HEK293T (cell line): ENCODE measurements at places on chromosomes 4 and X.

DNA sequence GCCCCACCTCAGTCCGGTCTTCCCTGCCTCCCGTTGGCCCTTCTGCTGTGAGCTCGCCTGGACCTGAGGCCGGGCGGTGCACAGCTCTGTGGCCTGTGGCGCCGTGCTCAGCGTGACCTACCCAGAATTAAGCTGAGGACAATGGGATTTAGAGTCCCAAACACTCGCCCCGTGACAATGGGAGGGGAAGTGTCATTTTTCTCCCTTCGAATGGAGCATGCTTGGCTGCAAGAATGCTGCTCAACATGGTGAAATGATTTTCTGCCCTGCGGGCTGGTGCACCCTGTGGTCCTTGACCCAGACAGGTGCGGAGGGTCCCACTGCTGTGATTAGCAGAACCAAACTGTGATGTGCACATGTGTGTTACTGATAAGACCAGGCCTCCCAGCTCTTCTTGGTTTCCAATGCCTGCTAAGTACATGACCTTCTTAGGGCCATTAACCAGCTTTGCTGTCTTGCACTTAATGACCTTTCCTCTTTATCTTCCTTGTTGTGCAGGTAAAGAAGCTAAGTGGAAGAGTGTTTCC is 772 bp downstream of the EOLA1 start:
- DNase-seq: no peak

DNA sequence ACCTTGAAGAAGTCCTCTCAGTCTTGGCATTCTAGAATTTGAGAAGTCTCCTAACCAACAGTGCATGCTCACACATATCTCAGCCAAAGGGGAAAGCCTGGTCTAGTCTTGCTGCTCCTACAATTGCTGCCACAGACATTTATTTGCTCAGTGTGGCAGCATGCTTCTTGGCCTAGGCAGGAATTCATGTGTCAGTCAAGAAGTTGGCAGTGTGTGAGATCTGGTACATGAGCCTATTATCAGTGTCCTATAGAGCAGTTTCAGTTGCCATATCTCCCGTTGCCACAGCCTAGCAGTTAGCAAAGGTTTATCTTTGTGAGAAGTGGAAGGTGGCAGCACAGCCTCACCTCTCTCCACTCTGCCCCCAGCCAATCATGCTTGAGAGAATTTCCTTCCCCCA is 176.9 kb upstream of the ARHGEF9 start:
- no peak for DNase-seq

GRCh38 chr4:185845966-185846365 is 34.0 kb upstream of the SORBS2 start:
- DNase-seq: no peak

DNA sequence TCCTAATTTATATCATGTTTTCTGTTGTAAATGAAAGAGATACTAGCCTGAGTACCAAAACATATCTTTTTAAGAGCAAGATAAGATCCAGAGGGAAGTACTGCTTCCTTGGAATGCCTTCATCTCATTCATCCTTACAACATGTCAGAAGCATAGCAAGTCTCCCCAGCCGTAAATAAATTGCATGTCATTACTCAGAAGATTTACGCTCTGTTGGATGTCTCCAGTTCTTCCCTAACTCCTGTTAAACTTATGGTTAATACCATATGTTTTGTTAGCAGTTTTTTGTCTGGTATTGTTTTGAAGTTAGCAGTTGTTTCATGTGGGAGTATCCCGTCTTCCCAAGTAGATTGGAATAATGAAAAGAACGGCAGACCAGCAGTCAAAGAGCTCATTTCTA is 7.5 kb upstream of the GPC3 start:
- DNase-seq: no peak
